ENCODE measurements at places on chromosomes 1 and 21.
A peak's percentile ranks its signal among the peaks of the same experiment; 100 is the strongest.

DNA sequence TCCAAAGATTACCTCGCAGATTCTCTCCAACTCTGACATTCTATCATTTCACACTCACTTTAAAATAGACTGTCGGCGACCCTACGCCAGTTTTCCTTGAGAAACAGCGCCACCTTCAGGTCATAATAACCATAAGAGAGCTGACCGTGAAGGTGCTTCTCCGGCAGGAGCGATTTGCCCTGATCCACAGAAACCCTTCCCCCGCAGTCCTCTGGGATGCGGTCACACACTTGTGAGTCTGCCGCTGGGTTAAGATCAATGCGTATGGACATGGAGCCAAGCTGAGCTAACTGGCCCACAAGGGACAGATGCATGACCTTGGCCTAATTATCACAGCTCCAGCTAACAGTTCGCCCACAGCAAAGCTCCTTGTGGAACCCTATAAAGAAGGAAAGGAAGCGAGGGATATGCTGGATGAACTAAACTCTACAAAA is 32.8 kb upstream of the IFNAR2 start:
- DNase-seq: peak; percentile 62

GRCh38 chr21:23638131-23638695 is 1969.1 kb downstream of the MRPL39 start:
- DNase-seq: no peak

DNA sequence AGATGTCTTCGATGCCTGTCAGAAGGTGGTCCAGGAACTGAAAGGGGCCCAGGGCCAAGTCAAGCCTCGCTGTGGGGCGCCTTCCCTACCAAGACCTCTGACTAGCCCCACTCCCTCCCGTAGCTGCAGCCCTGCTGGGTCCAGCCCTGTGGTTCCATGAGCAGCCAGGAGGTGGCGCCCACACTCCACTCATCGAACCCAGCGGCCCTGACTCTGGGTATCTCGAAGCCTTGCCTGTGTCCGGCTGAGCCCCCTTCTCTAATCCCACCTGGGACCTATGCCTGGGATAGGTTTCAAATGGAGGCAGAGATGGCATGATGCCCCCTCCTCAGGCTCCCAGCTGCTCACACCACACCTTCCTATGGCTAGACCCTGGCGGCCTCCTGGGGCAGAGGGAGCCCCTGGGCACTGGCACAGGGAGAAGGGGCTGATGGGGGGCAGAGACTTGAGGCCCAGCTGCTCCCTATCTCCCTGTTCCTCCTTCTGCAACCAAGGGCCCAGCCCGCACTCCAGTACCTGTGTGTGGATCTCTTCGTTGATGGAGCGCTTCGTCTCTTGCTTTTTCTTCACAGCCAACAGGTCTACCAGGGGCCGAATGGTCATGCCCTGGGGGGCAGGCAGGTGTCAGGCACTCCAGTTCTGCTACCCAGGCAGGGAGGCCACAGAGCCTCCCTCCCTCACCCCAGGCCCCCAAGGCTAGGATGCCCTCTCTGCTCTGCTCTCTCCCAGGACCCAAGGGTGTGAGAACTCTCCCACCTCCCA is 52.0 kb downstream of the SLC9A1 start:
- no peak for DNase-seq

GRCh38 chr1:30337324-30337620 is 386.1 kb downstream of the MATN1 start:
- no peak for DNase-seq

DNA sequence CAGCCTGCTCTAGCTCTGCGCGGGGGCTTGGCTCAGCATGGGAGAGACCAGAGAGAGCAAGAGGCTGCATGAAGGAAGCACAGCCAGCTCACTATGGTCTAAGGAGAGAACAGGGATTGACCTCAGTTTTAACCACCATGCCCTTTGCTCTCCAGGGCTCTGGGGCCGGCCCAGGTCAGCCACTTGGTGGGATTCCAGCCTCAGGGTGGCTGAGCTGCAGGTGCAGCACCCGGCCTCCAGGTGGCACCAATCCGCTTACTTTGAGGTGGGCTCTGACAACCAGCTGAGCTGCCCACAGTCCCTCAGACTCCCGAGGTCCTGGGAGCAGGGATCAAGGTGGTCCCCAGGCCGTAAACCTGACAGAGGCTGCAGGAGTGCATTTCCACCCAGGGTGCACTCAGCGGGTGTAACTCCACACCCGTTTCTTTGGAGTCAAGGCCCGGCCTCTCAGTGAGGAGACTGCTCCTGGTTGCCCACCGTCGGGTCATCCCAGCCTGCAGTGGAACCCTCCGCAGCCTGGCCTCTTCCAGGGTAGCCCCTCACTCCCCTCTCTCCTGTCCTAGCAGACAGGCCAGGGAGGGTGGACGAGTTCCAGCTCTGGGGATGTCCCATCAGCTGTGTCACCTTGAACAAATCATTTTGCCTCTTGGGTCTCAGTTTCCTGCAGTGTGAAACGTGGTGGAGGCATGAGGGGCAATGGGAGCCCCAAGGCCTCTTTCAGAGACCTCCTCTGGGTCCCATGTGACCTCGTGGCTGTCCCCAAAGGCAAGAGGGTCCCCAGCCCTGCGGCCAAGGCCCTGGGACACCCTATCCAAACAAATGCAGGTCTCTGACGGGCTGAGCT is 607 bp upstream of the LGR6 start:
- no peak for DNase-seq

- no peak for DNase-seq
Measured at GRCh38 chr1:176779992-176780328, 317.0 kb downstream of the PAPPA2 start.

GRCh38 chr1:12370333-12370975 is 140.6 kb downstream of the VPS13D start:
- DNase-seq: no peak

DNA sequence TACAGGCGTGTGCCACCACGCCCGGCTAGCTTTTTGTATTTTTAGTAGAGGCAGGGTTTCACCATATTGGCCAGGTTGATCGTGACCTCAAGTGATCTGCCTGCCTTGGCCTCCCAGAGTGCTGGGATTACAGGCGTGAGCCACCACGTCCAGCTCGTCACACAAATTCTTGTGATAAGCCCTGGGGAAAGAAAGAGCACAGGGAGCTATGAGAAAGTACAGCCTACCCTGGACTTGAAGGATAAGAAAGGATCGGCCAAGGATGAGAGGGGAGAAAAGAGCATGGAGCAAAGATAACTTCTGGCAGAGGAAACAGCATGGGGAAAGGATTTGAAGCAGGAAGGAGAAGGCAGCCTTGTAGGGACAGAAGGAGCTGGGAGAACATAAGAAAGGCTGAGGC is 29.2 kb downstream of the SESN2 start:
- no peak for DNase-seq

- DNase-seq: no peak
Measured at GRCh38 chr1:5720484-5720883, 271.7 kb downstream of the NPHP4 start.

- DNase-seq: no peak
Measured at GRCh38 chr1:213049232-213049631, 1.8 kb upstream of the RPS6KC1 start.

DNA sequence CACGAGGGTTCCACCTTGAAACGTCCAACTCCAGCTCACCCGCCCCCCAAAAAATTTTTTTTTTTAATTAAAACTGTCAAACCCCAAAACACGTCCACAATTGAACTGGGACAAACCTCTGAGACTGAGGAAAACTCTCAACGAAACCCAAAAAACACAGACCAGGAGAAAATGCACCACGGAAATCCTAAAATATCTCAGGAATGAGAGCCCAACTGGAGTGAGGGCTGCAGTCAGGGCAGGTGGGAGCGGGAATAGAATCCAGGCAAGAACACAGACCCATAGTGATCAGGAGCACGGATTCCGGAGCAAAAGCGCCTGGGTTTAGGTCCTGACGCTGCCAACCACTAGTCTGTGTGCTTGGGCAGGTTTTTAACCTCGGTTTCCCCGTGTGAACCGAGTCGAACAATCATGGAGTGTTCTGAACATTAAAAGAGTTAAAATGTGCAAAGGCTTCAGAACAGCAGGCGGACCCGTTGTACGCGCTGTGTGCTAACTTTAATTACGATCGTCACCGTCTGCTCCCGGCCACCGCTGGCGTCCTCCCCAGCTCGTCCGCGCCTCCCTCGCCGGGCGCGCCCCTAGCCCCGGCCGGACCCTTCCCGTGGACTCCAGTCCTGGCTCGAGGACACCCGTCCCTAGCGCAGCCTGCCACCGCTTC is 624 bp downstream of the ARHGAP29 start:
- peak; percentile 9 for DNase-seq

GRCh38 chr1:12114916-12115315 is 51.8 kb downstream of the TNFRSF8 start:
- no peak for DNase-seq

- DNase-seq: no peak
Measured at GRCh38 chr1:9529190-9529589, 10.1 kb upstream of the SLC25A33 start.

- no peak for DNase-seq
Measured at GRCh38 chr21:27580276-27580675, 613.4 kb upstream of the ADAMTS5 start.

- DNase-seq: no peak
Measured at GRCh38 chr1:113551728-113552127, 161.4 kb downstream of the MAGI3 start.

- no peak for DNase-seq
Measured at GRCh38 chr1:112807999-112808398, 92.9 kb upstream of the PPM1J start.

DNA sequence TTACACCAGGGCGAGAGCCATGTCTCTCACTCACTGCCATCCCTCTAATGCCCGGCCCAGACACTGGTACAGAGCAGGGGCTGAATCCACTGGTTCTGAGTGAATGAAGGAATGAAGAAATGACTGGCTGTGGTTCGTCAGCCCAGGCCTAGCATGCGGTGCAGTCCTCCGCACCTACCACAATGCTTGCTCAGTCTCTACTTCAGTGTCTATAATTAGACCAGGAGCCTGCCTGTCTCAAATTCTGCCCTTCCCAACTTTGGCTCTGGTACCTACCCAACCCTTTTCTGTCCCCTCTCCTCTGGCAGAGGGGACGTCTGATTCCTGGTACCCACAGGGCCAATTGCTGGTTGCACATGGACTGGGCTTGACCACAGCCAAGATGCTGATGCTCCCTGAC is 118.2 kb upstream of the GRIK3 start:
- no peak for DNase-seq

DNA sequence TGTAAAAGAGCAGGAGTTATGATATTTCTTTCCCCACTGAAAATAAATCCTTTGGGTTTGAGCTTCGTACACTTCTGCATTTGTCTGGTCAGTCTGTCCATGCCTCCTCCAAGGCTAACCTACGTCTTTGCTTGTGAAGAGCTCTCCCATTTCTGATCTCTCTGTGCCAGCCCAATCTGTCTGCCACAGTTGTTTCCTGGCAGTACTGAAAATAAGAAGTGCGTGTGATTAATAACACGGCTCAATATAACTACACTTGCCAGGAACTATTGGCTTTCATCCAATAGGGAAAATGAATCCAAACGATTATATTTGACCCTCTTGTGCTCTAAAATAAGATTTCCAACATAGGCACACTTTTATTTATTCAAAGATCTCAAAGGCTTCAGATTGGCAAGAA is 19.2 kb upstream of the COL24A1 start:
- no peak for DNase-seq

DNA sequence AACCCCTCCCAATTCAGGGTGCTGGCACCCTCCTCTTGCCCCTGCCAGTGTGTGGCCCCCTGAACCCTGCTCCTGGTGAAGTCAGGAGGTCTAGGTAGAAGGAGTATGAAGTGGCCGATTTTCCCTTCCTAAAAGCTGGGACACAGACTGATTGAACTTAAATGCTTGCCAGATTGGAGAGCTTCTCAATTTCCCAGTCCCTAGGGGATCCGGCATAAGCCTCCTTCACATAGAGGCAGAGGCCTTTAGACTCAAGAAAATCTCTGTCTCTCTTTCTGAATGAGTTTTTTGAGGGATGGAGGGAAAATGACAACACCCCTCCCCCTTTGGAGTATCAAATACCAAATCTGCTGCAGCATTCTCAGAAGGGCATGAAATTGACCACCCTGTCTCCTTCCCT is 51.5 kb downstream of the SYT2 start:
- no peak for DNase-seq

GRCh38 chr1:22776035-22776613 is 65.5 kb downstream of the EPHB2 start:
- DNase-seq: no peak

DNA sequence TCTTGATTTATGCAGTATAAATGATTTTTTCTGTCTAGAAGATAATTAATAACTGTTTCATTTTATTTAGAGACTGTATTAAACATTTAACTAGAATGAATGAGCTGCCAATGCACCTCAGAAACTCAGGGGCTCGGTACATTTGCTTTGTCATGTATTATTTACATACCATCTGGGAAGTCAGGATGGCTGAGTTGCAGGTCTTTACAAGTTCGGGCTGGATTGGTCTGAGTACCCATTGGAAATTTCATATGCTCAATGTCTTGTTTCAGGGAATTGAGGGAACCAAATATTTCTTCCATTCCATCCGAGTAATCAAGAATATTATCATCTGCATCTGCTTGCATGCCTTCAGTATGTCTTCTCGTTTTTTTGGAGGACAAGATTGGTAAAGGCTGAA is 221.7 kb downstream of the COL11A1 start:
- no peak for DNase-seq

GRCh38 chr1:3679098-3679555 is 26.8 kb downstream of the TP73 start:
- no peak for DNase-seq

DNA sequence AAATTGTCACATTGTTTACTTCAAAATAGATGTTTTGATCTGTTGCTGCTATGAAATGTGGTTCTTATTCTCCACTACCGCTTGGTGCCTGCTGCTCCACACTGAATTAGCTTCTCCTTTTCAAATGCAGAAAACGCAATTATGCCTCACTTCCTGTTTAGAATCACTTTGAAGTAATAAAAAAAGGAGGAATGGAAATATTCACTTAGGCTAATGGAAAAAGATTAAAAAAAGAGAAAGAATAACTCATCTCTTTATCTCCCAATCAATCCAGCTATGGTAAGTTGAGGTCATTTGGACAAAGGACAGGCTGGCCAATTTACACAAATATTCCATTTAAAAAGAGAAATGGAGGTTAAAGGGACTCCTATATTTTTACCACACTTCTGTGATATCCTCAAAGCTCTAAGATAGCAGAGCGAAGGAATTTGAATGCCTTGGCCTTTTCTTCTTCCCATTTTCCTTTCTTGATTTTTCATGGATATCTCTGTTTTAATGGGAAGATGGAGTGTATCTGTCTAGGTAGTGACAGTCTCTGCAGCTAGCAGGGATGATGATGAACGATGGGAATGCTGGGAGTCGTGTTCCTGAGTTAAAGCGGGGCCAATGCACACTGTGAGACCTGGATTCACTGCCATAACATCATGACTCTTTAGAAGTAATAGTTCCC is 35.7 kb downstream of the RGS5 start:
- no peak for DNase-seq

GRCh38 chr1:22781483-22781882 is 70.8 kb downstream of the EPHB2 start:
- DNase-seq: no peak
